Muscle of arm (tissue), 14 donors: ENCODE measurements at places on chromosomes 6 and 20.

DNA sequence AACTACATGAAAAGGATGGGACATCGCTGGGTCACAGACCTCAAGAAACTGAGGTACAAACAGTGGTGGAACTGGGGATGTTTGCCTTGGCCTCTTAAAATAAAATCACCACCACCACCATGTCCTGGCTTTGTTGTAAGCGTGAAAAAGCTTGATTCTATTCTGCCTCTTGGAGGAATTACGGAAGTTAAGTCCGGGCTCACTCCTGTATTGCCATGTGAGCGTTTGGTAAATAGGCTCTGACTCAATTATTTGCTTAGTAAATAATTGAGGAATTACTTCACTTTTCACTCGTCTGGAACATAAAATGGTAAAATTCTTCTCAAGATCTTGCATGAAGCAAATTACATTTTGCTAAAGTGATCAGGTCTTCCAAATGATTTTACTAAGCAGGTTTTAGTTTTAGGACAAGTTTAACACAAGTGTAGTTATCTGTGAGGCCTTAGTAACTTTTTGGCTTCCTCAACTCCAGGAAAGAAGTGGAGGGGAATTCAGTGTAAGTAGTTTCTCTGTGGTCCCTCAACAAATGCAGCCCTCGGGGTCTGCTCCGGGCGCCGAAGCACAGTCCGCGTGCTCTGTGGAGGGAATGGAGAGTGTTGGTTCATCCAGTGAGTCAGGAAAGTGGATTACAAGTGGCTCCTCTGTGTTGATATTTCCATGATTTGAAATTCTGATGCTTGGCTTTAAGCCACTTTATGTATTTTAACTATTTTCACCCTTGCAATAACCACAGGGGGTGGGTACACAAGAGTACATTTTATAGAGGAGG lies 23.8 kb downstream of the IYD start:
- DNase-seq, result no peak

- no peak for DNase-seq
Measured at GRCh38 chr6:33168284-33168601, 24.0 kb downstream of the COL11A2 start.

GRCh38 chr6:122861594-122861993 lies 72.5 kb downstream of the SMPDL3A start:
- no peak for DNase-seq

DNA sequence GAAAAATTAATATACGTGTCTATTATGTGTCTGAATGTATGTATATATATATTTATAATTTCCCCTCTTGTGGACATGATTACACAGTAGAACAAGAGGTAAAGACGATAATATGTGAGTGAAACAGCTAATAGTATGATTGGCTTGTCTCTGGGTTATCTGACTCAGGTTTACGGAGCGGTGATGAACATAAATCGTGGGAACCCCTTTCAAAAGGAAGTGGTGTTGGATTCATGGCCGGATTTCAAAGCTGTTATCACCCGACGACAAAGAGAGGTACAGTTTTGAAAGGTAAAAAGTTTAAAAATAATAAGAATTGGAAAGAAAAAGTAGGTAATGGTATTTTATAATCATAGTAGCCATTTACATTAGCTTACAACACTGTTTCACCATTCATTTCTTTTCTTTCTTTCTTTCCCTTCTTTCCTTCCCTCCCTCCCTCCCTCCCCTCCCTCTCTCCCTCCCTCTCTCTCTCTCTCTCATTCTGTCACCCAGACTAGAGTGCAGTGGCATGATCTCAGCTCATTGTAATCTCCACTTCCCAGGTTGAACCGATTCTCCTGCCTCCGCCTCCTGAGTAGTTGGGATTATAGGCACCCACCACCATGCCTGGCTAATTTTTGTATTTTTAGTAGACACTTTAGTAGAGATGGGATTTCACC lies 15.9 kb downstream of the GLYATL3 start:
- DNase-seq, result no peak
